Glutamatergic neuron (in vitro differentiated cells): ENCODE measurements at places on chromosomes 13 and 19. TPM values are rescaled to one million over a fixed set of nuclear protein-coding genes. Genes with fewer than 3 reads are reported as not detected.
A peak's percentile ranks its signal among the peaks of the same experiment; 100 is the strongest.

EDNRB gene
- 0.10 TPM for total RNA-seq

NLRP9 gene
- not detected for total RNA-seq

KIR3DL2 gene
- not detected for total RNA-seq

MYO16 gene
- total RNA-seq, result 22.0 TPM

FGF22 gene
- total RNA-seq, result 1.5 TPM

LIPE gene
- total RNA-seq, result 39.0 TPM

FXYD7 gene
- 22.3 TPM for total RNA-seq

SMIM24 gene
- total RNA-seq, result not detected

- H3K27ac ChIP-seq, result no peak overlapping the region
- no peaks in the 10 kb centered on the region for H3K27me3 ChIP-seq
- no peak overlapping the region for H3K4me3 ChIP-seq
- no peaks in the 10 kb centered on the region for H3K36me3 ChIP-seq
Measured at GRCh38 chr13:65892859-65893258, 1337.3 kb downstream of the PCDH9 start.

- H3K4me1 ChIP-seq, result peaks cover 3% of the 10 kb centered on the region
- no peak overlapping the region for H3K4me3 ChIP-seq
- H3K27me3 ChIP-seq, result no peaks in the 10 kb centered on the region
- no peaks in the 10 kb centered on the region for H3K36me3 ChIP-seq
- no peak for DNase-seq
Measured at GRCh38 chr13:66745307-66745706, 484.8 kb downstream of the PCDH9 start.

- H3K27me3 ChIP-seq, result peaks cover 2% of the 10 kb centered on the region
- no peak overlapping the region for H3K27ac ChIP-seq
- no peak overlapping the region for H3K4me3 ChIP-seq
- DNase-seq, result no peak
- H3K4me1 ChIP-seq, result peaks cover 6% of the 10 kb centered on the region
Measured at GRCh38 chr13:113880651-113881611, 17.1 kb upstream of the GAS6 start.

- no peaks in the 10 kb centered on the region for H3K4me1 ChIP-seq
- no peak overlapping the region for H3K27ac ChIP-seq
- H3K4me3 ChIP-seq, result peak overlapping the region; percentile 86
- no peaks in the 10 kb centered on the region for H3K36me3 ChIP-seq
- H3K27me3 ChIP-seq, result peaks cover 8% of the 10 kb centered on the region
- no peak for DNase-seq
Measured at GRCh38 chr13:20704459-20705069, 1.1 kb downstream of the IL17D start.

DNA sequence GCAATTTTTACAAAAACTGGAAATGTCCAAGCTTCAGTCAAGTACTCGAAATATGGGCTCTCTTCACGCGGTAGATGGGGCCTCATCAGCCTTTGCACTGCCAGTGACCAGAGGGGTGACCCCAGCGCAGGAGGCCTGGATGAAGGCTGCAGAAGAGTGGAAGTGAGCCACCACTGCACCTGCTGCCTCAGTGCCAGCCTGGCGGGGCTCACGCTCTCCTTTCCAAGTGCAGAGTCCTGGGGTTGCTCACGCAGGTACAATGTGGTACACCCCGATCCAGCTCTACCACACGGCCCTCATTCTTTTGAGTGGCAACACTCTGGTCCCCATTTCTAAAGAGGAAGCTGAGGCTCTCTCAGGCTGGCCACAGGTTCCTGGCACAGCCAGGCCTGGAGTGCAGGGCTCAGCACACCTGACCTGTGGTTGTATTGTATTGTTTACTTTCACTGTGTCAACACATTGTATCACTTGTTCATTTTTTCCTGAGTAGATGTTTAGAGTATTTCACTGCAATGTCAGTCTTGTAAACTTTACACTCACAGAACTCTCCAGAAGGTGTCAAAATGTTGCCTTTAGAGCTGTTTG lies 97.3 kb upstream of the SOX1 start:
- H3K27ac ChIP-seq, result no peak overlapping the region
- H3K4me1 ChIP-seq, result peaks cover 32% of the 10 kb centered on the region
- no peaks in the 10 kb centered on the region for H3K36me3 ChIP-seq
- no peak for DNase-seq
